Cardiac muscle cell (in vitro differentiated cells and primary cell): ENCODE measurements at places on chromosomes 16 and 17. TPM values are rescaled to one million over a fixed set of nuclear protein-coding genes. Genes with fewer than 3 reads are reported as not detected.

Gene NGFR
- total RNA-seq, result 16.5 and 31.3 TPM in 2 replicates

Gene CSH2
- not detected in 2 replicates for total RNA-seq

Gene GCGR
- 0.15 TPM in 1 of 2 replicates, not detected in the other for total RNA-seq

Gene DHRS13
- 40.9 and 44.6 TPM in 2 replicates for total RNA-seq

DNA sequence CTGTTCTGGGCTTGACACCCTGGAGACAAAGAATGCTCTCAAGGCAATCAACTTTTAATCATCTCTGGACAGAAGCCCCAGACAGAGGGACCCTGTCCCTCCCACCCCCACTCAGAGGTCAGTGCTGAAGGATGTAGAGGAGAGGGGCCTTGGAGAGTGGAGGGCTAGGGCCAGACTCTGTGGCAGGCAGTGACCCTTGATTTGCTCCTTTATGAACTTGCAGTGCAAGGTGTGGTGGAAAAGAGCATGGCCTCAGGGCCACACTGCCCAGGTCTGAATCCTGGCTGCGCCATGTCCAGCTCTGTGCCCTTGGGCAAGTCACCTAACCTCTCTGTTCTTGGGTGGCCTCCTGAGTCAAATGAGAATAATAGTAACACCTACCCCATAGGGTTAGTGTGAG is 134.3 kb downstream of the TMEM132E start:
- DNase-seq, result no peak

DNA sequence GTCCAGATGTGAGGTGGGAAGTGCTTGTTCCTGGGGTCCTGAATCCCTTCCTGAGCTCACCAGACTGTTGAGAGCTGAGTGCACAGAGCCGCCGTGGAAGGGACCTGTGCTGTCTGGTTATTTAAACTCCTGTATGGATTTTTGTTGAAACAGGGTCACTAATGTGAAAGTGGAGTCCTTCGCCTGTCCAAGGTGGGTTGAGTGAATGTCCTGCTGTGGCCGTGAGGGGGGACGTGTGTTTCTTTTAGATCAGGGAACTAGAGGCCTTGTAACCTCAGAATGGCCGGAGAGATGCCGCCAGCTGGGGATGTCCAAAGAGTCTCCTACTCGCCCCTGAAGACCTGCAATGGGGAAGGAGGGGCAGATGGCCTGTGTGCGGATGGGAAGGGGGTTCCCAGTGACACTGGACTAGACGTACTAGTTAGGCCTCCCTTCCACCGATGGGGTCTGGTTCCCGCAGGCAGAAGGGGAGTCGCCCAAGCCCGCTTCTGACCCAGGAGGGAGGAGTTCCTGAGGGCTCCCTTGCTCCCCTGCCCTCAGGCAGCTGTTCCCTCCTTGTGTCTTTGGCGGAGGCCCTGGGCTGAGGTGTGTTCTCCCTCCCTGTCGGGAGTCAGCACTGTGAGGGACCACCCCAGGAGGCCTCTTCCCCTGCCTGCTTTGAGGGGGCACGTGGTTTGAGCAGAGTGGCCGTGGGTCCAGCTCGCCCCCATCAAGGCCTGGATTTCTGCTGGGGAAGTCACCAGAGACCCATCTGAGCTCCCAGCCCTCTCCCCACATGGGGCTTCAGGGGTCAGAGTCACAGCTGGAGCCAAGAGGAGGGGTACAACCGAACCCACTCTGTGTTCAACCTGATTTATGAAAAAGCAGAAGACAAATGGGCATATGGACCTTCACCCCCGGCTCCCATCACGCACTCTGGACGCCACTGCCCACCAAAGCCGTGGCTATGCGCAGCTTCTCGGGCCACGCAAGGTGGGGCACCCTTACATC is 30.9 kb downstream of the OR1D5 start:
- no peak for DNase-seq

- no peak for DNase-seq
These were observed 1.1 kb downstream of the IL17C start for GRCh38 chr16:88639231-88640038.
